CD8-positive, alpha-beta memory T cell (primary cell): ENCODE measurements at places on chromosomes 1 and 21.

GRCh38 chr1:175564119-175564518 lies 179.3 kb downstream of the TNR start:
- DNase-seq = no peak

- no peak for DNase-seq
Observed at GRCh38 chr1:111846842-111847241, 91.1 kb downstream of the DDX20 start.

DNA sequence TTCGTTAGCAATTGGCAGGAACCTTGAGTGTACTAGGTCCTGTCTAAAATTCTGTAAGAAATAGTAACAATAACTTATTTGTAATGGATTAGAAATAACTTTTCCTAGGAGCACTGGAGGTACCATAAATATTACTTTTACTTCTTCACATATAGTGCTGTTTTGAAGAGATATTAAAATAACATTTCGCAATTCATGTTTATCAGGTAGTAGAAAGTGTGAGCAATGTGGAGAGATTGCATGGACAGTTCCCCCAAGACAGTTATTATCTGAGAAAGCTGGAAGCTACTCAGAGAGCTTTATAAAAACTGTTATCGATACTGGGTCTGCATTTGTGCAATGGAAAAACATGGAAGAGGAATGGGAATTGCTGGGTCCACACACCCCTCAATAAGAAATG lies 128.5 kb upstream of the KIF26B start:
- no peak for DNase-seq

DNA sequence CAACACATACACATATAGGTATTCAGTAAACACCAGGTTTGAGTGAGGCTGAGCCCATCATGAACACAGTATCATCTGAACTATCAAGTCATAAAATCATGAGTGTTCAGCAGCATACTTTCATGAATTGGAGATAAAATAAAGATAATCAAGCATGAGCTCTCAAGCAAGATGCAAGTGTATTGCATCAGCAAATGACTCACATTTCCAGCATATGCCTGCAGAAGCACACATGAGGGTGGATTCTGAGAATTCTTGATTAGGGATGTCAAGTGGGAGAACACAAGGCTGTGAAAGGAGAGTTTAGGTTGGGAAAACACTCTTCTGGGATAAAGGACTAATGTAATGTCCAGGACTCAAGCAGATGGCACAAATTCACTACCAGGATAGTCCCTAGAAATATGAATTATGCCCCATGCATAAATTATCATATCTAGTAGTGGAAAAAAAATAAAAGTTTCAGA lies 299.2 kb downstream of the SRGAP2C start:
- no peak for DNase-seq
